Fibroblast of skin of left biceps (primary cell): ENCODE measurements at places on chromosomes 12 and 14.

DNA sequence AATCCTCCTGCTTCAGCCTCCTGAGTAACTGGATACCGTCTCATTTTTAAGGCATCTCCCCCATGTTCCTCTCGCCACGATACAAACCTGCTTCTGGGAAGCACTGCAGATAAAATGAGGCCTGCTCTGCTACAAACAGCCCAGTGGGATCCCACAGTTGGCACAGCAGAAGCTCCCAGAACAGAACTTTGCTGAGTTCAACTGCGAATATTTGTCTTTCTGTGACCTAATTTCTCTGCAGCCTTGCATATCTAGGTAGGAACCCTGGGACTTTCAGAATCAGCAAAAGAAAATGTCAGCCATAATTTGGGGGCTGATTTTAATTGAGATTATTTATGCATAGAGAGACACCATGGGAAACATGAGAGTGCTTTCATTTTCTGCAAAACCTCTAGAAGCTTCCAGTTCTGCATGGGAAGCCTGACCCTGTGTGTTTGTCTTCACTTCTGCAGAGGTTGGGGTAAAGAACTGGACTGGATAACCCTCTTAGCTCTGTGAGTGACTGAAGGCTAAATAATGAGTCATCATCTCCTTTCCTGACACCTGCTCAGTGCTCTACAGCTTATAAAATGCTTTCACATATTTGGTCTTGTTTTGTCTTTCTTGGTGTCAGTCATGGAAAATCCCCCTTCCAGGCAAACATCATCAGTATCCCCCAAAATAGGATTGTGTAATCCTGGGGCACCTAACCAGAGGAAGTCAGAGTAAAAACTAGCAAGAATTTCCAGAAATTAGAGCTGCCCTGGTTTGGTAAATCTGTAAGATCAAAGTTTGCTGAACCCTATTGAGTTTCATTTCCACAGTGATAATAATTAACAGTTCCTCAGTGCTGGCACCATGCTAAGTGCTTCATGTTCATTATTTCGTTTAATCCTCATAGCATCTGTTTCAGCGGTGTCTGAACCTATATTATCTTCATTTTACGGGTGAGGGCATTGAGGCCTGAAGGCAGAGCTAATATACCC, 185.8 kb downstream of the SLC15A4 start:
- DNase-seq, result no peak

DNA sequence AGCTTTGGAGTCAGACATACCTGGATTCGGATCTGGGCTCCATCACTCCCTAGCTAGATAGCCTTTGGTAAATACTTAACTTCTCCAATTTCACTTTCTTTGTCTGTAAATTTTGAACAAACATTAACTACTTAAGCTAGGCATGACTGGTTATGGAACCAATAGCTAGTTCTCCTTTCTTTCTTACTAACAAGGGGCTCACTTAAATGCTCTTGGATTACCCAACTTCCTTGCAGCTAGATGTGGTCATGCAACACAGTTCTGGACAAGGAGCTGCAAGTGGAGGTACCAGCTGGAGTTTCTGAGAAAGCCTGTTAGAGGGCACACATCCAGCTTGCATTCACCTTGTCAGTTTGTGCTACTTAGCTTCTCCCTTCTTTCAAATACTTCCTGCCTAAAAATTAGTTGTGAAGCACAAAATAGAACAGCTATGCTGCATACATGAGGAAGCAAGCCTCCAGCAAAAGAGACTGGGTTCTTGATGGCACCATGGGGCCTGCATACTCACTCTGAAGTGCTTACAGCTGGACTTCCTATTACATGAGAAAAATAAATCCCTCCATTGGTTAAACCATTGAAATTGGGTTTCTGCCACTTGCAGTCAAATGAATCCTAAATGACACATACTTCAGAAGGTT, 210.1 kb upstream of the EEA1 start:
- no peak for DNase-seq

DNA sequence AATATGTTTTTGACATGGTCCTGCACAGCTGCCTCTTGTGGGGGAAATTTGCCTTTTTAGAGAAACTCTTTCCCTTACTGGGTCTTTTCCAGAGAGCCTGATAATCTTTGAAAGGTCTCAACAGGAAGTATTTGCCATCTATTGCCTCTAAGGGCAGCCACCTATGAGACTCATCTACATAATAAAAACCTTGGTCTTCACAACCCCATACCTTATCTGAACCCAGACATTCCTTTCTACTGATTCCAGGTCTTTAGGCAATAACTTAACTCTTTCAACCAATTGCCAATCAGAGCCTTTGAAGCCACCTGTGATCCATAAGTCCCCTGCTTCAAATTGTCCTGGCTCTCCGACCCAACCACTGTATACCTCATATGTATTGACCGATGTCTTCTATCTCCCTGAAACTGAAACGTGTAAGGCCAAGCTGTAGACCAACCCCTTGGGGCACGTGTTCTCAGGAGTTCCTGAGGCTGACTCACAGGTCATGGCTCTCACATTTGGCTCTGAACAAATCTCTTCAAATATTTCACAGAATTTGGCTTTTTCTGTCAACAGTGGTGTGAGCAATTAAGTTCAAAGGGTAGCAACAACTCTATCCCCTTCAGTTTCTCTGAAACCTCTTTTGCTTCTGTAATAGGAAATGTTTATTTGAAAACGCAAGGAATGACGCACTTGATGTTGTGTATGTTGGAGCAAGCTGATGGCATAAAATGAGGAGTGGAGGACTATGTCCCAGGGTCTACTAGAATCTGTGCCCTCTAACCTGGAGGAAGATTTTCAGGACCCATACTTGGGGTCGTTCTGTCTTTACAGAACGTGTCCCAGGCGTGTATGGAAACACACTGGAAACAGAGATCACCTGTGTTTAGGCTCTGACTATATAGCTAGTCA, 49.2 kb upstream of the EIF5 start:
- no peak for DNase-seq

GRCh38 chr14:45651890-45652289, 398.9 kb upstream of the MIS18BP1 start:
- no peak for DNase-seq

DNA sequence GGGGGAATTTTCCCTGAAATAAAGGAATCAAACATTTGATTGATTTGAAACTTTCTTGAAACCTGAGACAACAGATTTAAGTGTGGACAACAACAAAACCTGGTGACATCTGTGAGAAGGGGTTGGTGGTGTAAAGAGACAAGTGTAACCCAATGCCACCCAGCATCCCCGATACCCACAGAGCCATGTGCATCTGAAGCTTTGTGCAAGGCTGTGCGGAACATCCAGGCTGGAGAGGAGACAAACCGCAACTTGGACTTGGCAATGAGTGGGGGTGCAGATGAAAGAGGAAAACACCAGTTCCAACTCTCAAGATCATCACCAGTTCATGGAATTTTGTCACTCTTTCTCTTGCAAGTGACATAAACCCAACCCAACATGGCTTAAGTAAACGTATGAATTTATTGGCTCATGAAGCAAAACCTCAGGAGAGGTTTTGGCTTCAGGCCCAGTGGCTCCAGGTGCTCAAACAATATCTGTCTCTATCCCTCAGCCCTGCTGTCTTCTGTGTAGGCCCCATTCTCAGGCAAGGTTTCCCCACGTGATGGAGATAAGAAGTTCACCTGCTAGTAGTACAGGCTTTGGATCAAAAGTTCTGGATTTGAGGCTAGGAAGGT, 55.2 kb upstream of the NTF3 start:
- no peak for DNase-seq

DNA sequence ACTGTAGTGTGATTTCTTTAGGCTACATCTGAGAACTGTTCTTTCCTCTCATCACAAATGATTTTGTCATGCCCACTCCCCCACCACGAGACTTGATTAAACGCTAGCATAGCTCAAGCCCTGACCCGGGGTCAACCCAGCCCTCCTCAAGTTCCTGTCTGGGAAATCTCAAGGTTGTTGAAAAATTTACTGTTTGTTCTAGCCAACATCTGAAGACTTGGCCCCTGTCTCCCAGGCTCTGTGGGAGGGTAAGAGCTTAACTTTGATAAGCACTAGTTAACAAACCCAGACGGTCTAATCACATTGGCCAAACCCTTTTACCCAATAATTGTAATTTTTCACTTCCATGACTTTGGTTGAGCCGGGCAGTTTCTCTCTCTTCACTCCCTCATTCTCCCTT, 86.2 kb upstream of the AMIGO2 start:
- DNase-seq, result no peak
